Occipital lobe (tissue), 3 donors: ENCODE measurements at places on chromosomes 1 and 21. TPM values are rescaled to one million over a fixed set of nuclear protein-coding genes. Genes with fewer than 3 reads are reported as not detected.

The GNG12 gene
- total RNA-seq: 29.9 TPM

The TINAGL1 gene
- total RNA-seq: 2.8 TPM

The CLCNKB gene
- total RNA-seq: 0.16 TPM

The NBPF20 gene
- 4.8 TPM for total RNA-seq

The BRDT gene
- total RNA-seq: not detected

GRCh38 chr1:185091480-185091879, 46.1 kb downstream of the RNF2 start:
- no peak for DNase-seq

DNA sequence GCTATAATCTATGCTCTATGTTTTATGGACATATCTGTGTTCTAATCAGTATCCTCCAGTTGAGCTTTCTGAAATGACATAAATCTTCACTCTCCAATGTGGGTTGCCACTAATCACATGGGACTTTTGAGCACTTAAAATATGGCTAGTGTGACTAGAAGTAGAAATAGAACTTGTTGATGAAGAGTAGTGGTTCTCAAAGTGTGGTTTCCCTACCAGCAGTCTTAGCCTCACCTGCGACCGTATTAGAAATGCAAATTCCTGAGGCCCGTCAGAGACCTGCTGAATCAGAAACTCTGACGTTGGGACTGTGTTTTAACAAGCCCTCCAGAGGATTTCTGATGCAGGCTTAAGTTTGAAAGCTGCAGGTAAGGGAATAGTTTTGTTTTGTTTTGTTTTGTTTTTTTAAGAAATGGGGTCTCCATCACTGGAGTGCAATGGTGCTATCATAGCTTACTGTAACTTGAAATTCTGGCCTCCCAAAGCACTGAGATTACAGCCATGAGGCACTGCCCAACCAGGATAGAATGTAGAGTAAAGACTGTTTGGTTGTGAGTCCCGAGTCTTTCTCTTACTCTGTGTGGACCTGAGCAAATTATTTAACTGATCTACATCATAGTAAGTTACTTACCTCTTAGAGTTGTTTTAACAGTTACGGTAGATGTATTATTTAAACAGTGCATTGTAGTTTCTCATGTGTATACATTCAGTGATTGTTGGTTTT, 21.7 kb downstream of the GLRX2 start:
- DNase-seq: no peak

GRCh38 chr1:244231572-244232315, 180.7 kb downstream of the ZBTB18 start:
- no peak for DNase-seq

DNA sequence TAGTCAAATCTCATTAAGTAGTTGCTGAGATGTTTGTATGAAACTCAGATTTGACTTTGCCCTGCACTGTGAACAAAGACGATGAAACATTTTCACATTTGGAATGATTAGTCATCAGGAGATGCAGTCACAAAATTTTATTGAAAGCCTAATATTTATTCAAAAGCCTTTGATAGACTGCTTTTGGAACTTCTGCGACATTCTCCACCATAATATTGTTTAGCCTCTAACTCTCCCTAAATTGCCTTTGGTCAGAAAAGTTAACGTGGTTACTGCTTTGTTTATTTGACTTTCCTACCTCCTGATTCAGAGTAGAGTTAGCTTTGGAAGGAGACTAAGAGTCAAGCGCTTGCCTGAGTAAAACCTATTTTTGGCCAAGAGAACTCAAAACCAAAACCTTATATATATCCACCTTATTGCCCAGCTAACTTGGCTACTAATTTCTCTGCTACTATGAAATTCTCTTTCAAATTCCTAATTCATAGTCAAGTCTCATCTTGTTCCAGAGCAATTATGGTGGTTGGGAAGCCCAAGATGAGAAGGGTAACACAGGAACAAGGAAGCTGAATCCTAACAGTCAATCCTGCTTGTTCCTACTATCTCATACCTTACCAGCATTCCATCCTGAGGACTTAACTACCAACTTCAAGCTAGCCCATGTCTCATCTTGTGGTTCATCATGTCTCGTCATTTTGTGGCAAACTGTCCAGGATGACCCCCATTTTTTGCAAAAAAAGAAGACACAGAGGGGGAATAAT, 429.6 kb downstream of the USP25 start:
- DNase-seq: no peak

- no peak for DNase-seq
These were observed 218.3 kb upstream of the SGIP1 start for GRCh38 chr1:66315671-66316070.

DNA sequence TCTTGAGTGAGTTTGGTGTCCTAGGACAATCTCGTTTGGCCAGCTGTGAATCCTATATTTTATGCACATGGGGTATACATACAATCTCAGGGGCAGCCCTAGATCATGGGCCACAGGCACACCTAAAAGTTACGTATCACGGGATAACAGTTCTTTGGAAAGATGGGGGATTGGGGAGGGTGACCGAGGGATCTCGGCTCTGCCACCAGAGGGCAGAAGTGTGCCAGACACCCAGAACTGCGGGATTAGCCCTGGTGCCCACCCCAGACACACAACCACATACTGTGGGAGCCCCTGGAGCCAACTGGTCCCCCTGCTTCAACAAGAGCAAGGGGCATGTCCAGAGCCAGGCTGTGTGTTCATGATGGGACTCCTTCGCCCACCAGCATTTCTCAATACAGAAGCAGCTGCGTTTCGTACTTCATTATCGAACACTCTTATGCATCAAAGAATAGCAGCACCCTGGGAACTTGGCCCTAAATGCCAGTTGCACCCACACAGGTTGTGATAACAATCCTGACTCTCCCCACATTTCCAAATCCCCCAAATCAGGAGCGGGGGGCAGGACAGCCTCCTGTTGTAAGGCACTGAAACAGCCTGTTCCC, 37.4 kb downstream of the TMCO4 start:
- no peak for DNase-seq

DNA sequence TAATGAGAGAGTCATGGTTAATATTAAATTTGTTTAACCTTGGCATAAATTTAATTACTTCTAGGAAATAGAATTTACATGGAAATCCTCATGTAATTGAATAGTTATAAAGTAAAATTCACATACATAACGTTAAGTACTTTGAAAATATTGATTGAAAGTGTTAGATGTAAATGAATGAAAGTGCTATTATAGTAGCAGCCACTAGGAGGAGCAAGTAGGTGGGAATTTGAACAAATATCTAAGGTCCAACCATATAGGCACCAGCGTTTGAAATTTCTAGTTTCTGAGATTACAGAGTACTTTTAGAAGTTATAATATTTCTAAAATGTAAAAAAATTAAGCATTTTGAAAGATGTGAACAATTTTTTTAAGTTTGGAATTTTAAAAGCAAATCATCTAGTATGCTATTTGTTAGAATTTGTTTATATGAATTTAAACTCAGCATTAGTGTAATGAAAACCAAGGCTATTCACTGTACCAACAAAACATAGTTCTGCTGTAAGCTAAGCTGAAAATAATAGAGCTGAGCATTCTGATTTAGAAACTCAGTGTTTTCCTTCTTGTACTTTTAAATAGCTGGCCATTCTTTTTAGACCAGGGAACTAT, 3.3 kb downstream of the B3GALT2 start:
- DNase-seq: no peak

- no peak for DNase-seq
These were observed at the start of gene HEYL for GRCh38 chr1:39639305-39640130. TSS of gene HEYL (minus strand) at chr1:39639643. CDS start at chr1:39639625, 18 bp downstream.
